ENCODE measurements at places on chromosomes 6 and 20.

- DNase-seq: no peak
Observed at GRCh38 chr6:148997865-148998264, 251.0 kb downstream of the UST start.

GRCh38 chr20:35734777-35735649 is 7.0 kb downstream of the RBM39 start:
- DNase-seq: no peak

GRCh38 chr6:116562019-116562403 is 8.5 kb downstream of the CALHM4 start:
- DNase-seq: no peak

GRCh38 chr20:9919271-9920014 is 80.6 kb upstream of the PAK5 start:
- no peak for DNase-seq

DNA sequence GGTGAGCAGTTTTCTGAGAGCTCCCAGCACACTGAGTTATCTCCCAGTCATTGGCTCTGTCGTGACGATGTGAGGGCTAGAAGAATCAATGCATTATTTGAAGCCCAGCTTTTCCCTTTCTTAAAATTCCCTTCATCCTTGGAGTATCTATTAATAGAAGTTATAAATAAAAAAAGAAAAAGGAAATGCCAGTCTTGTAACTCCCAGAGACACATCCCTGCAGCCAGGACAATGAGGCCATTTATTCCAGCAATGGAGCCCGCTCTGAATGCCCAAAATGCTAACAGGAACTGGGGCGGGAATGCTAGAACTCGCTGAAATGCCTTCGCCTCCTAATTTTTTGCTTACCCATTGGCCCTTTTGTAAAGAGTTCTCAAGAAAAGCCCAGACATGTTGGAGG is 305.8 kb downstream of the TFAP2C start:
- no peak for DNase-seq

DNA sequence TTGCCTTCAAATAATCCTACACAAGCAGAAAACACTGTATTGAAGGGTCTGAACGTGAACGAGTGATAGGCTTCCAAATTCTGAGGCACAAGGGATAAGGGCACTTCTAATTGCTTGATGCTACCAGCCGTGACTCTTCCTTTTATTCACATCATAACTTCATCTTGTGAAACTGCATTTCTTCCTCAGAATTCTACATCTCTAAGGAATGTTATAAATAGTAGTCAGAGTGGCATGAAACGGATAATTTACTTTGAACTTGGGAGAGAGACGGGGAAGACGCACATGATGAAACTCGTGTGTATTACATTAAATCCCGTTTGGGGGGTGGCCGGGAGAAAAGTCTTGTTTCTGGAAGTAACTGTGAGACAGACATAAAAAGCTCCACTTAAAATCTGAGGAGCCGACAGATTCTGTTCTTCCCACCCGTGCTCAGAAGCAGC is 754 bp downstream of the HDDC2 start:
- DNase-seq: no peak

- DNase-seq: no peak
Observed at GRCh38 chr20:59835448-59836395, 97.7 kb downstream of the SYCP2 start.

GRCh38 chr6:122653094-122653493 is 42.9 kb downstream of the PKIB start:
- no peak for DNase-seq

- no peak for DNase-seq
Observed at GRCh38 chr20:44765701-44766347, 20.2 kb downstream of the KCNK15 start.

GRCh38 chr6:116812051-116812650 is 16.7 kb downstream of the GPRC6A start:
- DNase-seq: no peak

DNA sequence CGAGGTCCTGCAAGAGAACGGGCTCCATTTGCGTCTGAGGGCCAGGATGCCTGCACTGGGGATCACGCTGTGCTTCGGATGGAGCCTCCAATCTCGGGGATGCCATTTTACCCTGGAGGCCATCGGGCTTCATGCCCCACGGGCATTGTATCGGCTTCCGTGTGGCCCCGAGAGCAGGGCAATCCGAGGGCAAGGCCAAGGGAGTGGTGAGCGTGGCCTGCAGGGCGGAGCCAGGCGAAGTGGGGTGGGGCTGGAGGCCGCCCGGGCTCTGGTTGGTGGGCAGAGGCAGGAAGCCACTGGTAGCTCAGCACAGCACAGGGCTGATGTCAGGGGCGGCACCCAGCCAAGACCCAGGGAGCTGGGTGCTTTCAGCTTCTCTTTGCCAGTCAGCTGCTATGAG is 57.5 kb upstream of the BHLHE23 start:
- no peak for DNase-seq

DNA sequence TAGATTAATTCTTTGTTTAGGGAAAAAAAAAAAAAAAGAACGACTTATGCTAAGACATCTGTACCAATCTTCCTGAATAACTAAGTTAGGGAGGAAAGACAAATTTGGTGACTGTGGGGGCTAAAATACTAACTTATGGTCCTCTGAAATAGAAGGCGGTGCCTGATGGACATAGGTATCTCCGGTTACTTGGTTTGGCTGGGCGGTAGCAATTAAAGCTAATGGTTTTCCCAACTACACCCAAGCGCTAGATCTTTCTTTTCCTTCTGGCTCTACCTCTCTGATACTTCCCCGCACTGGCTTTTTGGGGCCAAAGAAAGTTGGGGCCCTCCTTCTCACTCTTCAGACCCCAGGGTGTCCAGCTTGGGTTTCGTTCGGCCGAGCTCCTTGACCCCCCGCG is 1.0 kb upstream of the RBM24 start:
- DNase-seq: no peak

DNA sequence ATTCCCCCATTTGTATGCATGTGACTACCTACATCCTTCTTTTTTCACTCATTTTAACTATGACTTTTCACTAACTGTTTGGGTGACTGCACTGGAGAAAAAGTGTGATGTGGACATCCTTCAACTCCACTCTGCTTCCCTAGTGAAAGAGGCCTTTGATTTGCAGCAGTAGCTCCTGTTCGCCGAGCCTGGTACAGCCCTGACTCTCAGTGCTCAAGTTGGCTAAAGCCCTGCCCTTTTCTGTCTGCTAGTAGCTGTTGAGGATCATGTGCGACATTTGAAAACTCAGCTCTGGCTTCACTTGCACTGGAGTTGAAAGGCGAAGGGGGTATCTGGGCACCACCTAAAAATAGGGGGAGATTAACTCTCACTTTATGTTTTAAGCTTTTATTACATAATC is 42.1 kb downstream of the DAAM2 start:
- no peak for DNase-seq

DNA sequence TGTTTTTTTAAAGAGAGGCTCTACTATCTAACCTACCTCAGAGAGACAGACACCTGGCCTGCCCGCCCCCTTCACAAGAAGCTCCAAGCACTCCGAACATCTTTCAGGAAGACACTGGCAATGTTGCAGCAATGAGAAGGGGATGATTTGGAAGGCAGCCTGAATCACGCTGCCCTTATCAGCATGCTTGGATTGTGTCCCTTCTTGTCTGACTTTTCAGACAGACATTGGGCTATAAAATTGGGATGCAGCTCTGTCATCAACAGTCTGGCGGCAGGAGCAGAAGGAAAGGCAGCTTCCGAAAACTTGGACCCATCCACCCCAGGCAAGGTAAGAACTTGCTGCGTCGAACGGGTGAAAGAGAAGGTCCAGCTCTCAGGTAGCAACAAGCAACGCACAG is 56.0 kb downstream of the CDK5RAP1 start:
- DNase-seq: no peak

GRCh38 chr6:39560915-39561314 is 164.3 kb downstream of the KIF6 start:
- no peak for DNase-seq

DNA sequence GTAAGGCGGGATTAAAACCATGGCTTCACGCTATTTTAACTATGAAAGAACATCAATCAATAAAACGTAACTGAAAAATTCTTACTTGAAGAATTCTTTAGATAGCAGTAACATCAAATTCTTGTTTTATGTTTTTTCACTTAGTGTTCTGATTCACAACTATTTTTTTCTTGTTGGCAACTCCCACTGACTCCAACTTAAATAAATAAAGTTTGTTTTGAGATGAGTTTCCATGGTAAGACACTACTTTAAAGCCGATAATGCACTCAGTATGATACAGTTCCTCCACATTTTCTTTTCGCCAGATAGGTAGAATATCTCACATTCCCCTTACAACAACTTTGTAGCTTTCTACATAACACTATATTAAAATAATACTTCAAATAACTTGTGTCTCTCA is 33.1 kb upstream of the CNKSR3 start:
- no peak for DNase-seq

DNA sequence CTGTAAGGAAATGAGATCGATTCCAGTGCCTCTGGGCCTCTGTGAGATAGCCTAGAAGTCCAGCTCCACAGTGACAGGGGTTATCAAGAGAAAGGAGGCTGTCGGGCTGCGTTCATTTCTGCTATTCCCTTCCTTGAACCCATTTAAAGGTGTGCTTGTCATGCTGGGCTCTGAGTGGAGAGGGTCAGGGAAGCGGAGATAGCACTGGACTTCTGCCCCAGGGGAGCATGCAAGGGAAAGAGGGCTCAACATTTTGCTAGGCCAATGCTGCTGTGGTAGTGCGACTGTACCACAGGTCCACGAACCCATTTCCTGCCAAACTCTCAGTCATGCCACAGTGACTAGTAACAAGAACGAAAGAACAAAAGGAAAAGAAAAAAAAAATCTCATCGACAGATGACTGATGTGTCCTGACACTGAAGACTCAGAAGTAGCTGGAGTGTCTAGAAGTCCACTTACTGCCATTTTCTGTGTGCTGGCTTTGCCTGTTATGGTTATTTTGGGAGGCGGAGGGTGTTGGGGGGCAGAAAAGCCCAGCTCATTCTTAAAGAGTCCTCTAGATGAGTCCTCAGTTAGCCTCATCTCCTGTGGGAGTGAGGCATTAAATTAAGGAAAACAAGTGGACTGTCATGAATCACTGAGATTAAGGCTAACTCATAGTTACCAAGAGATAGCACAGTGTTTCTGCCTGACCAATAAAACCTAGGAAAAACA is 8.1 kb downstream of the NEDD9 start:
- DNase-seq: peak; percentile 59

DNA sequence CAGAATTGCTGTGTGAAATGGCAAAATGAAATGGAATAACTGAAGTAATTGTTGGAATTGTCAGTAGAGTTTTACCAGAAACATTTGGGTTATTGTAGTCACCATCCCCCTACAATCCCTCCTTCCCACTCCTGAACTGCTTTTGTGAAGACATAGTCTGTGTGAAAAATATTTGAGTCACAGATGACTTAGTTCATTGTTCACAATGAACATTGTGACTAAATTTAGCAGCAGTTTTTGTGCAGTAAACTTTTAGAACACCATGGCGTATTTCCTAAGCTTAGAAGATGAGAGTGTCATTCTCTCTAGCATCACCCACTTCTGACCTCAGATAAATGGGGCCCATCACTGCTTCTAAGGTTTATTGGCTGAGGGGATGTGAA is 11.0 kb downstream of the OTOR start:
- DNase-seq: no peak

GRCh38 chr6:152093711-152094110 is 286.2 kb downstream of the ESR1 start:
- DNase-seq: no peak

GRCh38 chr6:100175814-100176310 is 181.8 kb upstream of the MCHR2 start:
- DNase-seq: no peak

DNA sequence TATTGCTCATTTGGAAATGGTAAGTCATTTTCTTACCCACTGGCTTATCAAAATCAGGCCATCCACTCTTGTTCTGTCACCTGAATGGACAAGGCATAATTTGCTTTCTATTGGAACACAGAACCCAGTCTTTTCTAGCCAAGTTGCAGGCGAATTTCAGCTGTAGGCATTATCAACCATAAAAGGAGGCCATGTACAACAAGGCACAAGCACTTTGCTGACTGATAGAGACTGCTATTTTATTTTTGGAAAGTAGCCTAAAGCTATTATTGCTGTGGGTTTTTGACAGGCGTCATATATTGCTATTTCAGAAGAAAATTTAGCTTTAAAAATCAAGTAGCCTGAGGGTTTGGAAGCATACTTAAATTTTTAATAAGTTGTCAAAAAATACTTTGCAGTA is 344.2 kb downstream of the HDGFL1 start:
- DNase-seq: no peak

- DNase-seq: no peak
Observed at GRCh38 chr6:89430201-89430962, 2.6 kb upstream of the ANKRD6 start.

GRCh38 chr6:37285861-37286311 is 27.9 kb upstream of the TMEM217 start:
- peak; percentile 58 for DNase-seq

DNA sequence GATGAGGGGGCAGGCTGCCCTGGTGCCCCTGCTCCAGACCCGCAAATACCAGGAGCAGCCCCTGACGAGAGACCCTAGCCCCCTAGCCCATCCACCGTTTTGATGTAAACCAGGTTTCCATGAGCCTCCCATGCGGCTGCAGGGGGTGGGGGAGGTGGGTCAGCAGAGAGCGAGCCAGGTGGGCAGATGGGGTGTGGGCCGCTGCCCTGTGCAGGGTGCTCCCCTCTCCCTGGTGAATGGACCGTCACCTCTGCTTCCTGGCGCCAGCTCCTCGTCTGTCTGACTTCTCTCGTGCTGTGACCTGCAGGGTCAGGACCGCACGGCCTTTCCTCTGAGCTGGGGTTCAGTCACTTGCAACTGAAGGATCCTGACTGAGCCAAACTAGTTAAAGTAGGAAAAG is 15.7 kb upstream of the BHLHE23 start:
- DNase-seq: no peak

DNA sequence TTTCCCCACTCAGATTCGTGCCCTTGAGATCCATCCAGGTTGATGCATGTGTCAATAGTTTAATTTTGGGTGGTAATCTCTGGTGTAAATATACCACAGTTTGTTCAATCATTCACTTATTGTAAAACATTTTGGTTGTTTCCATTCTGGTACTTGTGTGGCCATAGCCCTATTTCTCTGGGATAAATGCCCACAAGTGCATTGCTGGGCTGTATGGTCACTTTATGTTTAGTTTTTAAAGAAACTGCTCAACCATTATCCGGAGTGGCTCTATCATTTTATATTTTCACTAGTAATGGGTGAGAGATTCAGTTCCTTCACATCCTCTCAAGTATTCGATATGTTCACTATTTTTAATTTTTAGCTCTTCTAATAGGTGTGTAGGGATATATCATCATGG is 60.7 kb upstream of the RNF24 start:
- DNase-seq: no peak

DNA sequence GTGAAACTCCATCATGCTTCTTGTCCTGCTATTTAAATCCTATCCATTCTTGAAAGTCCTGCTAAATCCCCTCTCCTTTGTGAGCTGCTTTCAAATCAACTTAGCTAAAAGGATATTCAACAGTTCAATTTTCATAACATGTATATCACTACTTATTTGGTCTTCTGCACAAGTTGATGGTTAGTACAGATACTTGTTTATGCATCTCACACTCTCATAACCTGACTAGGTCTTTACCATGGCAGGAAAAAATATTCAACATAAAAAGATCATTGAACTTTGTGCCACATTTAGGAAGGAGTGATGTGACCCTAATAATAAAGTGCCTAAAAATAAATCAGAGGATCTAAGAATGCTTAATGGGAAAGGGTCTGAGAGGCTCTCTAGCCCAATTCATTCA is 148.2 kb downstream of the RALGAPA2 start:
- no peak for DNase-seq
